ENCODE measurements at places on chromosomes 6 and 20. TPM values are rescaled to one million over a fixed set of nuclear protein-coding genes. Genes with fewer than 3 reads are reported as not detected.

The ZNF391 gene
- total RNA-seq, result 4.1 TPM

The CRIP3 gene
- 0.59 TPM for total RNA-seq

The CBFA2T2 gene
- total RNA-seq, result 11.2 TPM

The BTBD9 gene
- 22.7 TPM for total RNA-seq

GRCh38 chr6:23656255-23657194 lies 469.5 kb upstream of the NRSN1 start:
- DNase-seq, result no peak

- DNase-seq, result no peak
Measured at GRCh38 chr20:57612436-57612835, 7.8 kb downstream of the ZBP1 start.

Data from osteoblast (primary cell).